ENCODE measurements at places on chromosomes 6 and 20.

DNA sequence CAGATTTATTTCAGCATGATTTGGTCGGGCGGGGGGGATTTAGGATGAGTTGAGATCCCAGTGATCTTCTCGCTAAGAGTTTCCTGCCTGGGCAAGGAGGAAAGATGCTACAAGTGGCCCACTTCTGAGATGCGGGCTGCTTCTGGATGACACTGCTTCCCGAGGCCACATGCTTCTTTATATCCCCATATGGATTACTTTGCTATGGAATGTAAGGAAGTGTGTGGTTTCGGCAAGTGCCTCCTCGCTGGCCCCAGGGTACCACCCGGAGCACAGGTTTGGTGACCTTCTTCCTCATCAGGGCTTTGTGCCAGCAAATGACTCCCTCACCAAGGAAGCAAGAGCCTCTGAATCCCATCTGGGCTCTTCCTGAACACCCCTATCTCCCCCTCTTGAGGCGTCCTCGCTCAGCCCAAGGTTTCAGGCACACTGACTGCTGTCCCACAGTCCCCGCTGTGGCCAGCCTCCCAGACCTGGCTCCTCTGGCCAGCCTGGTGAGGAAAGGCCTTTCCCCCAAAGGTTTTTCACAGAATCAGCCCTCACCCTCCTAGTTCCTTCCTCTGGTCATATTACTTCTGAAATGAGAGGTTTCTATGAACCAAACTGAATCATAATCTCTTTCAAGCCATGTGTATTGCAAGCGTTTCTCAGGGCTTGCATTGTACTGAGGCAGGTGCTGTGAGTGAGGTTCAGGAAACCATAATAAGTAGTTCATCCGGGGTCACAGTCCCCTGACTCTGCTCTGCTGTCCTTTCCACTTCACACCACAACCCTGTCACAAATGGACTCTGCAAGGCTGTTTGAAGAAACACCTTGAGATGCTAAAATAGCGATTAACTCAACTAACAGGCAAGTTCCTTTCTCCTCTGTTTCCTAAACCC is 41.7 kb upstream of the IL17A start:
- no peak for DNase-seq

- no peak for DNase-seq
Observed at GRCh38 chr6:151092591-151092990, 147.2 kb upstream of the AKAP12 start.

DNA sequence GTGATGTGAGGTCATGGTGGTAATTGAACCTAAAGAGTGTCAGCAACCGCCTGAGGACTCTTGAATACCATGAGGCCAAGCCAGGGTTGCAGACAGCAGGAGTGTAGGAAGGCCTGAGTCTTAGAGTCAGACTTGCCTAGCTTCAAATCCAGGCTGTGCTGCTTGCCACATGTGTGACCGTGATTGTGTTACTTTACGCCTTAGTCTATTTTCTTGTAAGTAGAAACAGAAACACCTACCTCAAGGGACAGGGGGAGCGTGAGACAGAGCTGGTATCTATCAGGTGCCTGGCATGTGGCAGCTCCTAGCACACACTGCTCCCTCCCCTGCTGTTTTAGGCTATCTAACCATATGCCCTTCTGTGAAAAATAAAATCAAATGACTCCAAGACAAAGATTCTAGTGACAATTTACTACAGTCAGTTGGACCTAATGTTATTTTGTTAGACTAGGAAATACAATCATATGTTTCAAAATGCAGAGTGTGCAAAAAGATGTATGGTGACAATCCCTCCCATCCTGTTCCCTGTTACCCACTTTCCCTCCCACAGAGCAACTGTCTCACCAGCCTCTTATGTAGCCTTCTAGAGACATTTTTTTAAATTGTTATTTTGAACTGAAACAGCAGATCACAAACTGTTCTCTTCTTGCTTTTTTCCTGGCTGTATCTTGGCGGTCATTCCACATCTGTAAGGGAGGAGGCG is 21.7 kb downstream of the TAF8 start:
- DNase-seq = no peak

- no peak for DNase-seq
Observed at GRCh38 chr6:96116674-96117073, 100.9 kb downstream of the FUT9 start.

DNA sequence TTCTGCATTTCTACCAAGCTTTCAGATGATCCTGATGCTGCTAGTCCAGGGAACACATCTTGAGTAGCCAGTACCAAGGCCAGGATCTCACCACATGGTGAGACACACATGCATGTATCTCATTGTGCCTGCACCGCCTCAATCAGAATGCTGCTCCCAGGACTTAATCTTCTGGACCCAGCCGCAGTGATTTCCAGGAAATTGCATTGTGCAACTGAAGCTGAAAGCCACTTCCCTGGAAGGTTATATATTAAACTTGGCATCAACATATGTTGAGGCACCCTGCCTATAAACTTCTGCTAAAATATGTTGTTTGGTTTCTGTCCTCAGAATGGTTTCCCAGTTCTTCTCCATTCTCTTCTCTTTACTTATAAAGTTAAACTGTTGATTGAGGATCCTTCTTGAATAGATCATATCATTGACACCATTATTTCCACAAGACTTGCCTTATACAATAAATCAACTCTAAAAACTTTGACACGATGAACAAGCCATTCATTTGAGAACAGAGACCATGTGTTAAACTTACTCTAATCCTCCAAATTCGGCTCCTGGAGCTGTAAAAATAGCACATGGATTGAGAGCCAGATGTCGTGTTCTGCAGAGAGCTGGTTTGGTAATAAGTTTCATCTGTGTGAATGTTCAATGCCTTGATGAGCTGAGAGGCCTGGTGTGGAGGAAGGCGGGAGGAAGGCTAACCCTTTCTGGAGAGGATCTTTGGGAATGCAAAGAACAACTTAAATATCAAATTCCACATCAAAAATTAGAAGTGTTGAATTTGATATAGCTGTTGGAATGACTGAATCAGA is 65.0 kb upstream of the PCSK2 start:
- DNase-seq = no peak

DNA sequence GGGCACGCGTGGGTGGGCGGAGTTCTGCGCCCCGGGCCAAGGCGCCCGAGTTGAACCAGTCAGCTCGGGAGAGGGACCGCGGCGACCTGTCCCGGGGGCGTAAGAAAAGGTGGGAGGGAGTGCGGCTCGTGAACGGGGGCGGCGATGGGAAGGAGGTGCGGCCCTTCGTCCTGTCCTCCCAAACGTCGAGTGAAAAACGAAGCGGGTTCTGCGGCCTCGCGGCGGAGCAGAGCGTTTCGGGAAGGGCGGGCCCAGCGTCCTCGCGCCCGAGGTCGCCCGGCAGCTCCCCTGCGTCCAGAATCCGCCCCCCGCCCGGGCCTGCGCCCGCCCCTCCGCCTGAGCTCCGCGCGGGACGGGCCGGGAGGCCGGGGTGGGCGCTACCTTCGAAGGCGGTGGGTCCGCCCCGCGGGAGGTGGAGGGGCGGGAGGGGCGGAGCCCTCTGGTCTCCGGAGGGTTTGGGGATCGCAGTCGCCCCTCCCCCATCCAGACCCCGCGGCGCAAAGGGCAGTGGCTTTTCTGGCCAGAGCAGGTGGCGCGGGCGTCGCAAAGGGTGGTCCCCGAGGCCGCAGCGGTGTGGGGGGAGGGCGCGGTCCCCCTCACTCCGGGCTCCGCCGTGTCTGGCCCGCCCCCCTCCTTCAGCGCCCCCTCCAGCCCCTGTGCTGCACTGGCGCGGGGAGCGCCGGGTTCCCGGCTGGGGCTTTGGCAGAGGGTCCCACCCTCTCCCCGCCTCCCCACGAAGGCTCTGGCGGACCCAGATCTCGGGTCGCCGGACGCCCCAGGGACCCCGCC is 838 bp downstream of the STMN3 start:
- no peak for DNase-seq

DNA sequence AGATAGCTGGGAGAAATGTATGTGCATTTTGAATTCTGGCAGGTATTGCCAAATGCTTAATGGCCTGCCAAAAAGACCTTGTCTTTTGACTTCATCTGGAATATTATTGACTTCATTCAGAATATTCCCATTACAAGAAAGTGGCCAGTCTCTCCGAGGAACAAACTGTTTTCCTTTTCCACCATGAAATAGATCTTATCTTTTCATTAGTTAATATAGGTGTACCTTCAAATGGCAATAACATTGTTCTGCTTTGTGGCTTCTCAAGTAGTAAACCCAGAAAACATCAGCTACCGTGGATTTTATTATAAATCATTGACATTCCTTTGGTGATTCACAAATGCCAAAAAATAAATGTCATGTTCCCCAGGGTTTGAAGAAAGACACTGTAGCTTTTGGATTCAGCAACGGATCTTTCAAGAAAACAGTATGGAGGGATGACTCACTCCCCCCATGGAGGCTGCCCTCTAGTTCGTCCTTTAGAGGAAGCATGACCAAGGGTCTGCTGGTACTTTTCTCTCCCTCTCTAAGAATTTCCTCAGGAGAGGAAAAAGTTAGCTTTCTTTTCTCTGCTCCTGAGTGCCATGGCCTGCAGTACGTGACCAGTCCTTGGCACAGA is 1.1 kb upstream of the RNF182 start:
- DNase-seq = no peak

DNA sequence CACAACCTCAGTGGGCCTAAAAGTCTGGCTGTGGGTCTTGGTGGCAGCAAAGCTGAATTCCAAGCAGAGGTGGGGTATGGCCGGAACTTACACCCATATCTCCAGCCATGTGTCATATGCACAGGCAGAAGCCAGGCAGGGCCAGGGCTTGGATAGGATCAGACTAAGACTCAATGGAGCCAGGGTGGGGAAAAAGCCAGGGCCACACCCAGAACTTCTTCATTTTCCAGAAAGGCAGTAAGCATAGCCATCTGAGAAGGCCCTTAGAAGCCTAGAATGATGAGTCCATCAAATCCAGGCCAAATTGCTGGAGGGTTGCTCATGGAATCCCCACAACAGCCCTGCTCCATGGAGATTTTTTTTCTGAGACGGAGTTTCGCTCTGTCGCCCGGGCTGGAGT is 116.2 kb upstream of the SRSF6 start:
- DNase-seq = no peak

GRCh38 chr20:42483730-42484303 is 705.9 kb downstream of the PTPRT start:
- no peak for DNase-seq

DNA sequence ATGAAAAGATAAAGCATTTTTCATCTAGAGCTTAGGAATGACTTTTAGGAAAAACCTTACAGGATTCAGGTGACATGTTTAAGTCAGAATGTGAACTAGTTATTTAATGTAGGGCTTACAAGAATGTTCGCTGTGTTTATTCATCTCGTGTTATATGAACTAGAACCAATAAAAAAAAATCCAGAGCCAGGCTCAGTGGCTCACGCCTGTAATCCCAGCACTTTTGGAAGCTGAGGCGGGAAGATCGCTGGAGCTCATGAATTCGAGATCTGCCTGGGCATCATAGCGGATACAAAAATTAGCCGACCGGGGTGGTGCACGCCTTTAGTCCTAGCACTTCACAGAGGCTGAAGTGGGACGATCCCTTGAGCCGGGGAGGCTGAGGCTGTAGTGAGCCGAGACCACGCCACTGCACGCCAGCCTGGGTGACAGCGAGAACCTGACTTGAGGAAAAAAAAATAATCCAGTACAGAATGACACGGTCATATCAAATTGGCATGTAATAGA is 46.3 kb downstream of the OR2B2 start:
- DNase-seq = no peak

- no peak for DNase-seq
Observed at GRCh38 chr6:131132360-131132759, 2.9 kb upstream of the AKAP7 start.

DNA sequence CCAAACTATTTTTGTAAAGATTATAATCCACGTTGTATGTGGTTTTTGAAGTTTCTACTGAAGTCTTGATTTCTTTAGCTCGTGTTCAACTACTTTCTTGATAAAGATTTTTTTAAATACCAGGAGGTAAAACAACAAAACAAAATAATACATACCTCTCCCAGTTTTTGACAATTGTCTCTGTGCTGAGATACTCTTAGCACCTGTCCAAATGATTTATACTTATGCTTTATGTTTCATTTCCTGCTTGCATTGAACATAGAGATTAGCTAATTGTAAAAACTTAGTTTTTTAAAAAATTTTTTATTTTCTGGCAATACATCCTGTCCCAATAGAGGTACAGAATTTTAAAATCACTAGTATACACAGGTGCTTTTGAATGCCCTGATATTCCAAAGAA is 506.9 kb upstream of the ADGRB3 start:
- no peak for DNase-seq

Measured in AG09319 (cell line).